ENCODE measurements at places on chromosomes 2 and 18.

- no peak for DNase-seq
These were observed 84.5 kb downstream of the VAPA start for GRCh38 chr18:9998330-9998729.

DNA sequence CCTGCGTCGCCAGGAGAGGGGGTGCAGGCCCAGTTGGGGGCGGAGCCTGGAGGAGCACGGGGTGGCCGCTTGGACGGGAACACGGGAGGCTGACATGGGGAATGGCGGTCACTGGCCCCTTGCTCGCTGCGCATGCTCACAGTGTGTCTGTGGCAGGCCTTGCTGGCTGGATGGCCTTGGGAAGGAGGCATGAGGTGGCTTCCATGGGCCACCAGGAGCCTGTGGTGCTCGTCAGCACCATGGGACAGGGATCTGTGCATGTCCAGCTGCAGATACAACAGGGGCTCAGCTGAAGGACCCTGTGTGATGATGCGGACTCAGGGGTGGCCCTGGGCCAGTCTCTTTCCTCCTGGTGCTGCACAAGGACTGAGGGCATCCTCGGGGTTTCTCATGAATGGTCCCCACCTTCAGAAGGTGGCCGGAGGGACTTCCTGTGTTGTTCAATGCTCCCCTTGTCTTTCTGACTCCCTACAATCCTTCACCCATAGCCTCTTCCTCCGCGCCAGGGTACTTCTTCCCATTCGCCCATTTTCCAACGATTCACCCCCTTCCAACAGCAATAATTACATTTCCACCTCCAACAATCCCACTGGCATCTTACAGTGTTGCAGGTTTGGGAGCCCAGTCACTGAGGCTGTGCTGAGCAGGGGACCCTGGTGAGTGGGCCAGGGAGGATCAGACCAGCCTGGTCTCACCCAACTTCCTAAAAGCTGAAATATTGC, 3.4 kb upstream of the SP140L start:
- DNase-seq = no peak

DNA sequence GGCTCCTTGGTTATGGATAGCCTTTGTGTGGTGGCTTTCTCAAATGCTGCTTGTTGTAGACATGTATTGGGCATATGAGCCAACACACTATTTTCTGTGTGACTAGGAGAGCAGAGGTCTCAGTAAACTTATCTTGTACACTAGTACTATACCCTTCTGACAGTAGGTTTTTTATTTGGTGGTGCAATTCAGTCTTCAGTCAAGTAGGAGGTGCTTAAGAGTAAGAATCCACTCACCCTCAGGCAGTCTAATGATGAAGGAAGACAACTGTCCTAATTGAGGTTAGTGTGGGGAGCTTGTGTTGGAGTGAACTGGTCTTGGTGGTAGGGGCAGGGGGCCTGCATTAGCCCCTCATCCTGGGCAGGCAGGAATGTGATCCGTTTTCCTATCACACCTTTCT, 164.0 kb downstream of the SLC4A10 start:
- no peak for DNase-seq

DNA sequence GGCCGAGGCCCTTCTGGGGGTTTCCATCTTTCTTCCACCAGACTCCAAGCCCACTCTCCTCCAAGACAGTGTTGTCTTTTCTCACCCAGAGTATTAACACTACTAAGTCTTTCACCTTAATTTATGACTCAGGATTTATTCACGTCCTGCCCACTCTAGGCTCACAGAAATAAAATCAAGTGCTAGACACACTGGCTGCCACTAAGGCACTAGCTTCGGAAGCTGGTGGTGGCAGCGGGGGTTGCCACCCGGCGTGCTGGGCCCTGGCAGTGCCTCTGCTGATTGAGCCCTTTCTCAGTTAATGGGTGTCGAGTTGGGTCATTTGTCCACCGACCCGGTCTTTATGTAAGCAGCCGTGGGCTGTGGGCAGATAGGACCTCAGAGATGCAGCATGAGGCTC, 93.6 kb upstream of the FZD5 start:
- DNase-seq = no peak

- no peak for DNase-seq
These were observed 25.0 kb downstream of the FAM178B start for GRCh38 chr2:96961210-96961950.

DNA sequence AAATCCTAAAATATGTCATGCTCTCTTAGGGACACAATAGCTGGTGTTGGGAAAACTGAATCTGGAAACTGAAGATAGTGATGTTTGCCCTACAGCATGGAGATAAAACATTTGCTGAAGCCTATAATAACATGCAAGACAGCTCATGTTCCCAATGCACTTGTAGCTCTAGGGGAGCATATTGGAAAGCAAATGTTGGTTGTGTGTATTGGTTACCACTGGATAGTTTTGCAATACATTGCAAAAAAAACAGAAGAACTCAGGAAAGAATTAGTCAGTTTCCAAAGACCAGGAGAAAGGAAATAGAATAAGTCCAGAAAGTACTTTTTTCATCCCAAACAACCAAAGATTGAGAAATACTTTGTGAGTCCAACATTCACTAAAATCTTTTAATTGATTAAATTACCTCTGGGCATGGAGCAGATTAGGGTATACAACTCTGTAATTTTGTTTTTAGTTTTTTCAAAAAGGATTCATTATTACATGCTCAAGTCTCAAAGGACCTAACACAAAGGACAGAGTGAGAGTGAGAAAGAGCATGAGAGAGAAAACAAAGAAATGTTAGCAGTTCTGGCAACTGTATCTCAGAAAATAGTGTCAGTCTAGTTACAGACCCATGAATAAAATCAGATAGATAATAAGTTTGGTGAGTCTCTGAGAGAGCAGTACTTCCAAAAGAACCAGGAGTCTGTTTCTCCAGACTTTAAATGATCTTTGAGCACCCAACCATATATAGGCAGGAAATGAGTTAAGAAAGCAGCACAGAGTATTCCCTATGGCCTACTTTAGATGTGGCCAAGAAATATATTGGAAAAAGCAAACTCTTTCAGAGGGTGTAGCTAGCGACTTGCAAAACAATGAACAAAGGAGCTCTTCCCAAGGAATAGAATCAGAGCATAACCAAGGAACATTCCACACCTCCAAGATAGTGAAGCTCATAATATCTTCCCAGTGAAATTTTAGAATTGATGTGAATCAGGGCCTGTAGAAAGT, 36.6 kb upstream of the COL3A1 start:
- DNase-seq = no peak

DNA sequence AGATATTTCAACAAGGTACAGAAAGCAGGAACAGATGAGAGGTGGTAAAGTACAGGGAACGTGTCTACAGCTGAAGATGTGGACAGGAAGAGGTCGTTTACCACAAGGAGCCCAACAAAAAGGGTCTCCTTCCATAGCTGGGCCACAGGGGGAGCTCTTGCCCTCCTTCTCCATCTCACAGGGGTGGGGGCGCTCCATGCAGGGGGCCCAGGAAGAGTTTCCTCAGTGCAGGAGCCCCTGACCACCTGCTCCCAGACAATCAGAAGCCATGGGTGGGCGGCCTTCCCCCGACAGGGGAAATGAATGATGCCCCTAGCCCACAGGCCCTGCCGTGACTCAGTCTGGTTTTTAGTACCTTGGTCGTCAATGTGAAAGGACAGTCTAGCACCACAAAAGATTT, 163.6 kb upstream of the ZNF516 start:
- no peak for DNase-seq

DNA sequence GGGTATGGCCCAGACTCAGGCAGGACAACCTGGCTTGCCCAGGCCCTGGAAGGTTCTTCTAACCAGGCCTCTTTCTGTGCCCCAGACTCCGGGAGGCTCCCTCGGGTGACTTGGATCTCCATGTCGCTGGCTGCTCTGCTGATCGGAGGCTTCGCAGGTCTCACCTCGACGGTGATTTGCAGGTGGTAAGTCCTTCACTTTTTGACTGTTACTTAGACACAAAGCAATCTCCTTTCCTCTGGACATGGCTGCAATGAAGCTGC, 103.5 kb downstream of the TPO start:
- no peak for DNase-seq

DNA sequence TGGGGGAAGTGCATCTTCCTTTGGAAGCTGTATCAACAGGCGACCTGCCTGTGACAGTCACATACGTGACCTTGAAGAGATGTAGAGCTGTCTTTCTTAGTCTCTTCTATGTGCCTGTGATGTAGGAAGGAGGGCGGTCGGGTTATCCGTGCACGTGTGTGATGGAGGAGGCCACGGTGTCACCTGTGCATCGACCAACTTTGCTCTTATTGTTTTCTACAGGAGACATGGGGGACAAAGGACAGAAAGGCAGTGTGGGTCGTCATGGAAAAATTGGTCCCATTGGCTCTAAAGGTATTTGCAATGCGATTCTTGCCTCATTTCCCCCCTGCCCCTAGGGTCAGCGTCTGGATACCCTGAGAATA, 20.7 kb upstream of the ALLC start:
- no peak for DNase-seq

- no peak for DNase-seq
These were observed 214.8 kb downstream of the IKZF2 start for GRCh38 chr2:212936572-212936971.

GRCh38 chr2:127225186-127225960, 5.3 kb upstream of the CYP27C1 start:
- DNase-seq = no peak

DNA sequence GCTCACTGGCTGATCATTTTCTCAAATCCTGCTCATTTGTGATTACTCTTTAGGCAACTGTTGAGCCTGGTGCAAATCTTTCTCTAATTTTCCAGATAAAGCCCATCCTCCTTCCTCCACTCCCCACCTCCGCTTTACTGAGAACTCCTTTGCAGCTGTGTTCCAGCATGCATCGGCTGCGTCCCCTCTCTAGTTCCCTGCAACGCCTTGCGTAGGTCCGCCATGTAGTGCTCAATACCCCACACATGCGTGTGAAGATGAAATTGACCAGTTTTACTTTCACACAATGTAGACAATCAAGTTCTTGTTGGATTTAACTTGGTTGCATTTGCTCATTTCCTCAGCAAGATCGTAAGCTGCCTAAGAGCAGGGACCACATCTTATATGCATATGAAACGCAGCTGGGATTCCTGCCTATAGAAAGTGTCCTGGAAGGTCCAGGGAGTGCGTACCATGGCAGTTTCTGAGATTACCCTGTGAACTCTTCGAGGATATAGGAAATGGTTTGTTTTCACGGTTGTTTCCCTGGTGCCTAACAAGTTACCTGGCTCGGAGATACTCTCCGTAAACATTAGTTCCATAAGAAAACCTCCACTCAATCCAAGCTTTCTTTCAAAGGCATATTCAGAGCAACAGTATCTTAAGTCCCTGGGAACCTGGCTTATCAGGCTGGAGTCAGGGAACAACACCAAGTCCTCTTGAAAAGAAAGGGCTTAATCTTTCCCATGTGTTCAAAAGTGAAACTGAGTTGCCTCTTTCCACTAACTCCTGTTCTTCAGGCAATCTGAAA, 766.4 kb upstream of the ID2 start:
- DNase-seq = no peak

Data from activated naive CD8-positive, alpha-beta T cell treated with anti-CD3 and anti-CD28 coated beads, Interleukin-2, amount 50 U/mL, for 16 hours (primary cell).